ENCODE measurements at places on chromosomes 1 and 21.

DNA sequence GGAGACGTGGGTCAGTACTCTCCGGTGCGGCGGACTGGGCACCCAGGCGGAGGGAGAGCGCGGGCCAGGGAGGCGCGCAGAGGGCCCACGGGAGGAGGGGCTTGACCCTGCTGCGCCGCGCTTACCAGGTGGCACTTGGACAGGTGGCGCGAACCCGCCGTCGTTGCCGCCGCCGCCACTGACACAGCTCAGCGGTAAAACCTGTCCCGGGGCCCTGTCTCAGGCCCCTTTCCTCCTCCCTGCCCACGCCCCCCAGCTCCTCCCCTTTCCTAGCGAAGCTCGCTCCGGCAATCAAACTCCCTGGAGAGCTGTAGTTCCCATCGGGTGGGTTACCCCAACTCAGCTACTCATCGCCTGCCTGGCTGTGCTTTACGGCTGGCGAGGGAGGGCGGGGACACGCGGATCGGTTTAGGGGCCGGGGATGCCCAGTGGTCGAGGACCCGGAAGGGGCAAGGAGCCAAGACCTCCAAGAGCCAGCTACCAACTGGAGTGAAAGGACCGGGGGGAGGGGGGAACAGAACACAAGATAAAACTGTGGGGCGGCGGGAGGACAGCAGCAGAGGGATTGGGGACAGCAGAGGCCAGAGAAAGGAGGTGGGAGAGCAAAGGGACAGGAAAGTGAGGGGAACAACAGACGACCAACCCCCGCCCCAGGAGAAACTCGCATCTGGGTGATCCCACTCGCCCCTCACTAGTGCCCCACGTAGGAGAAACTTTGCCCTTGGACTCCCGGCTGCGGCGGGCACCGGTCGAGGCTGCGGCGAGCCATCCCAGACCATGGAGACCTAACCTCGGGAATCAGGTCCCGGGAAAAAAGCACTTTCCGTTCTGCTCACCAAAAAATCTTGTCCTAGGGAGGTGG is 2.9 kb downstream of the GFI1 start:
- DNase-seq = no peak
- no peak overlapping the region for H3K27ac ChIP-seq
- no peak overlapping the region for H3K4me3 ChIP-seq
- peaks cover 31% of the 10 kb centered on the region for H3K4me1 ChIP-seq
- H3K27me3 ChIP-seq = peaks cover 94% of the 10 kb centered on the region

GRCh38 chr1:108057541-108057940 is 92.6 kb upstream of the VAV3 start:
- H3K27me3 ChIP-seq = no peaks in the 10 kb centered on the region
- H3K36me3 ChIP-seq = no peaks in the 10 kb centered on the region
- no peak for DNase-seq
- H3K27ac ChIP-seq = no peak overlapping the region
- no peak overlapping the region for H3K4me3 ChIP-seq
- peaks cover 4% of the 10 kb centered on the region for H3K4me1 ChIP-seq

DNA sequence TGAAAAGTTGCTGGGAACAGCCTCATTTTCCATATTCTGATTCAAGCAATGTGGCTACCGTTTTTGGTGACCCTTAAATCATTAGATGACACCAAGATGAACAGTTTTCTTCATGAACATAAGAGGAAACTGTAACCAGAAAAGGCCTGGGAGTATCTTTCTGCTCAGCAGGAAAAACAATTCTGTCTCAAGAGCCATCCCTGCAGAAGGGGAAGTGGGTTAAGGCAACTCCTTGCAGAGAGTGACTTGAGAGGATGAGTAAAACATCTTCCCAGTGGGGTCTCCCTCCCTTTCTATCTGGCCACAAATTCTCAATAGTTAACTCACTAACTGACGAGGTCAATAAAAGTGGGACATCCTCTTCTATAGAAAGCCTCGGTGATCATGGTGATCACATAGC is 187.6 kb upstream of the NRIP1 start:
- no peaks in the 10 kb centered on the region for H3K27me3 ChIP-seq
- H3K4me3 ChIP-seq = no peak overlapping the region
- no peak overlapping the region for H3K27ac ChIP-seq
- no peak for DNase-seq

DNA sequence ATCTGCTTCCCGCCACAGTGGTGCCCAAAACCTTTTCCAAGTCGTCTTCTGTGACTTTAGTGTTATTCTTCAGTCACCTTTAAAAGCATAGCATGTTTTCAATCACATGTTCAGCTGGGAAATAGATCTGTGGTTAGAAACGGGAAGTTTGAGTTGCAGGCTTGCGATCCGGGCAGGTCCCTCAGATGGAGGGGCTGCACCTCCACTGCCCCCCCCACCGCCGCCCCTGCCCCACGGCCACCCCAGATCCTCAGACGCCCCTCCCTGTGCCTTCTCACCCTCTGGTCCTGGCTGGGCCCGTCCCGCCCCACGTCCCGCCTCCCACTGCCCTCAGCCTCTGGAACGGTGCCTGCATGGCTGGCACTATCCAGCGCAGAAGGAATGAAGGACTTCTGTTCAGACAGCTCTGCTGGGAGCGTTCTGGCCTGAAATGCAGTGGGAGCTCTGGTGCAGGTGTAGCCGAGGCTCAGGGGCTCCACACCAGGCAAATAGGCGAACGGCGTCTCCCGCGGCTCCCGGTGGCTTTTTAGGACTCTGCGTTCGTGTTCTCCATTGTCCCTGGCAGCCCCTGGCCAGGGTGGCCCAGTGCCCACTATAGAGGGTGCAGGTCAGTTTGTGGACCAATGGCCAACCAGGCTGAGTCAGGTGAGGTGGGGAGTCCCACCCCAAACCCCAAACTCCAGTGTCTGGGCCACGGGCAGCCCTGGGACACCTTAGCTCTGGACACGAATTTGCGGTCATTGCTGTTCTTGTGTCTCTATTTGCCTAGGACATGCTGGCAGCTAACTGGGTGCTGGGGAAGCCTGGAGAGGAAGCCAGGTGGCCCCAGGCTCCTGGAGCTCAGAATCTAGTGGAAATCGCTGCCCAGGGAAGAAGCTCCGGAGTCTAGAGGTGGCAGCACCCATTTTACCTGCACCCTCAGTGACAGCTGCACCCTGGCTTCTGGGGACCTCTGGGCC is 67.1 kb downstream of the FAAP20 start:
- H3K27me3 ChIP-seq = no peaks in the 10 kb centered on the region
- H3K4me1 ChIP-seq = peaks cover 4% of the 10 kb centered on the region
- H3K36me3 ChIP-seq = no peaks in the 10 kb centered on the region
- H3K4me3 ChIP-seq = no peak overlapping the region

DNA sequence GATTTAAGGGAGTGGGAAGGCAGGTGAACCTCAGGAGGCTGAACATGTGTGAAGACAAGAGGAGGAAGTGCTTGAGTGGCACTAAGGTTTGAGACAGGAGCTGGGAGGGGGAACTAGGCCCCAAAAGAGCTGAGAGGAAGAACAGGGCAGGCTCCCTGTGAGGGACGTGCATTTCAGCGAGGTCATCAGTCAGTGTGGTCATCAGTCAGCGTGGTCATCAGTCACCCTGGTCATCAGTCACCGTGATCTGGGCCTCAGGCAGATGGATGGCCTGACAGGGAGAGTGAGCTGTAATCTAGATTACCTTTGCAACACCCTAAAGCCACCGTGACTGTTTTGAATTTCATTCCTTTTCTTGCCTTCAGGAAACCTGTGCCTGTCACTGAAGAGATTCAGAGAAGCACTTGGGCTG is 29.1 kb downstream of the VTCN1 start:
- H3K4me3 ChIP-seq = no peak overlapping the region
- no peak overlapping the region for H3K27ac ChIP-seq
- DNase-seq = no peak
- H3K4me1 ChIP-seq = no peaks in the 10 kb centered on the region

- no peak for DNase-seq
- no peaks in the 10 kb centered on the region for H3K27me3 ChIP-seq
- H3K4me3 ChIP-seq = no peak overlapping the region
- no peaks in the 10 kb centered on the region for H3K4me1 ChIP-seq
Observed at GRCh38 chr1:240498335-240498734, 113.6 kb downstream of the GREM2 start.

GRCh38 chr1:174158767-174159251 is 511 bp upstream of the RABGAP1L start:
- no peaks in the 10 kb centered on the region for H3K36me3 ChIP-seq
- DNase-seq = no peak
- peak overlapping the region; percentile 66 for H3K27ac ChIP-seq
- no peaks in the 10 kb centered on the region for H3K27me3 ChIP-seq
- peak overlapping the region; percentile 98 for H3K4me3 ChIP-seq

DNA sequence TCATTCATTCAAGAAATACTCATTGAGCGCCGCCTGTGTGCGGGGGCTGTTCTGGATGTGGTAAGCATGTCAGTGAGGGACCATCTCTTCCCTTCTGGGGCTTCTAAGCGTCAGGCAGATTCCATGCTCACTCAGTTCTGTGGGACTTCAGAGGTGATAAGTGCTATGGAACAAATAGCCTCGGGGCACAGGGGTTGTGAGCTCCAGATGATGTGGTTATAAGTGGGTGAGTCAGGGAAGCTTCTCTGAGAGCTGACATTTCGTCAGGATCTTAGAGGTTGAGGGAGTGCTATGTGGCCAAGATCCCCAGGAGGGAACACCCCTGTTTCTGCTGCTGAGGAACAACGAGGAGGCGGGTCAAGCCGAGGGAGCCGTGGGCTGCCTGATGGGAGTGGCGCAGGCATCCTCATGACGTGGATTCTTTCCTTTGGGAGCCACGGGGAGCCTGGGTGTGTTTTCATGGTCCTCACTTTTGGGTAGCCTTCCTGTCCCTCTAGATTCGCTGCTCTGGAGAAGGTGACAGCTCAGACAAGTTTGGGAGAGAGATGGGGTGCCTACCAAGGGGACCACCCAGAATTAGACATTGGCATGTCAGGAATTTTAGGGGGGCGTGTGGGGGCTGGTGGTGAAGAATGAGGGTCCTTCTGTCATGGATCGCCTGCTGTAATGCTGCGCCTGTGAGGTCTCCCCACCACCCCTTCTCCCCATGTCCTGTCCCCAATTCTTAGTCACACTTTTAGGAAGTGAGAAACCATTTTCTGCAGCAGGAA is 38.5 kb downstream of the HUNK start:
- H3K27ac ChIP-seq = no peak overlapping the region
- H3K4me1 ChIP-seq = peaks cover 3% of the 10 kb centered on the region
- no peaks in the 10 kb centered on the region for H3K36me3 ChIP-seq
- H3K4me3 ChIP-seq = no peak overlapping the region
- no peaks in the 10 kb centered on the region for H3K27me3 ChIP-seq

DNA sequence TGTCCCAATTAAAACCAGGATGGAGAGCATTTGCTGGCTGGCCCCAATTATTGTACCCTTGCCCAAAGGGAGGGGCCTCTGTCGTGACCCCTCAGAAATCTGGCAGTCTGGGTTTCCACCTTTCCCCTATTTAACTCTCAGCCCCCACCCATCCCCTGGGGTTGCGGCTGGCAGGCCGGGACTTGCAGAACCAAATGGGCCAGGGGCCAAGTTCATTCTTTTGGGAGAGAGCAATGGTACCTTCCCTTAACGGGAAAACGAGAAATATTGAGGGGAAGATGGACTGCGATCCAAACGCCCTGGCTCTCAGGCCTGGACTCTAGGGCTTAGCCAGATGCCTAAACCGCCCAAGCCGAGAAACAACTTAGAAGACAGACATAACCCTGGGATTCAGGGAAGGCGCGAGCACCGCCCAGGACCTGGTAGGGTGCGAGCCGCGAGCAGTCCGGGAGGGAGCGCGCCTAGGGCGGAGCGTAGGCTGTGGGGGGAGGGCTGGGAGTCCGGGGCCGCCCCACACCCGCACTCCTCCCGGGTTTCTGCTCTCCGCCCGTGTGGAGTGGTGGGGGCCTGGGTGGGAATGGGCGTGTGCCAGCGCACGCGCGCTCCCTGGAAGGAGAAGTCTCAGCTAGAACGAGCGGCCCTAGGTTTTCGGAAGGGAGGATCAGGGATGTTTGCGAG is at the start of gene SLC27A3:
TSS of gene SLC27A3 (plus strand) at position 628 of the 678 bp plus-strand sequence. CDS start 91 bp downstream, outside the sequence.
- peaks cover 16% of the 10 kb centered on the region for H3K4me1 ChIP-seq
- H3K27me3 ChIP-seq = no peaks in the 10 kb centered on the region
- DNase-seq = no peak
- peak within 1 kb of the TSS; percentile 49 for H3K4me3 ChIP-seq
- no peak within 1 kb of the TSS for H3K27ac ChIP-seq
- H3K36me3 ChIP-seq = peaks cover 17% of the 10 kb centered on the region

DNA sequence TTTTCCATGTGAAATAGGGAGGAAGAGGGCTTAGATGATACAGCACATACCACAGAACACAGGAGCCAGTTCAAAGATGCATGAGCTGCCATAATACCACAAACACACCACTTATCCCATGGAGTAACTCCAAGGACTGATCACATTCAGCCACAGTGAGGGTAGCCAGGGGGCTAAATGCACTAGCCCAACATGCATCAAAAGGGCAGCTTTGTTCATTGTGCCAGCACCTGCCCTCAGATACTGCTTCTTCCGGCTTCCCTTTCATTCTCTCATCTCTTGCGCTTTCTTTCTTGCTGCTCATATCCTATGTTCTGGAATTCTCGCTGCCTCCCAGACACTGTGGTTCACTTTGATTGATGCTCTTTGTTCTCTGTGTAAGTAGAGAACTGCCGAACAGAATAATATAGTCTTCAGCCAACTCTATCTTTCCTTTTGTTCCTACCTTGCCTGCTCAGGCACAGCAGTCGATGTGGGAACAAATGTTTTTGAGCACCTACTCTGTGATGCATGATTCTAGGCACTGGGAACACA is 50.0 kb upstream of the SYT6 start:
- peaks cover 39% of the 10 kb centered on the region for H3K27me3 ChIP-seq
- DNase-seq = no peak
- H3K4me3 ChIP-seq = no peak overlapping the region
- H3K27ac ChIP-seq = no peak overlapping the region

GRCh38 chr1:106789686-106790085 is 266.8 kb upstream of the PRMT6 start:
- DNase-seq = no peak
- H3K4me3 ChIP-seq = no peak overlapping the region
- H3K4me1 ChIP-seq = no peaks in the 10 kb centered on the region
- H3K27me3 ChIP-seq = no peaks in the 10 kb centered on the region

GRCh38 chr1:36790191-36790590 is 244.1 kb downstream of the GRIK3 start:
- H3K27me3 ChIP-seq = peaks cover 11% of the 10 kb centered on the region
- DNase-seq = no peak
- no peak overlapping the region for H3K4me3 ChIP-seq
- no peaks in the 10 kb centered on the region for H3K36me3 ChIP-seq
